ENCODE measurements at places on chromosomes 5 and 9.
A peak's percentile ranks its signal among the peaks of the same experiment; 100 is the strongest.

- DNase-seq: peak; percentile 17
These were observed 24.8 kb upstream of the RLN1 start for GRCh38 chr9:5364294-5365024.

DNA sequence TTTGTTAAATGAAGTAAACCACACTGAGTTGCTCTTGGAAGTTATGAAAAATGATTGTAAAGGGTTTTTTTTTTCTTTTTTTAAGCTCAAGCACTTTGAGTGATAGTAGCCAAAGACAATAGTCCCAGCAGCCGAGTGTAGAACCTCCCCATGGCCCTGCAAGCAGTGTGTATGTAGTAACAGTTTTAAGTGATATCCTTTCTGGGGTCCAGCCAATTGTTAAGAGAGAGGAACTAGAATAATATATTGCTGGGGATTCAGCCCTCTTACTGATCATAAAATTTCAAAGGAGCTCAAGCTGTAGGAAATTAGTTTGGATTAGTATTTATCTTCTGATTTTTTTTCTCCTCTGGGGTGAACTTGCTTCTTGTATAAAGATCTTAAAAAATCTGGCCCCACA is 43.2 kb downstream of the NPR3 start:
- DNase-seq: no peak

GRCh38 chr9:134420281-134420845 is 94.1 kb downstream of the RXRA start:
- DNase-seq: no peak

- DNase-seq: no peak
These were observed 64.9 kb downstream of the GOLPH3 start for GRCh38 chr5:32109236-32109635.

GRCh38 chr9:127878001-127878651 is 651 bp upstream of the AK1 start:
- DNase-seq: no peak

DNA sequence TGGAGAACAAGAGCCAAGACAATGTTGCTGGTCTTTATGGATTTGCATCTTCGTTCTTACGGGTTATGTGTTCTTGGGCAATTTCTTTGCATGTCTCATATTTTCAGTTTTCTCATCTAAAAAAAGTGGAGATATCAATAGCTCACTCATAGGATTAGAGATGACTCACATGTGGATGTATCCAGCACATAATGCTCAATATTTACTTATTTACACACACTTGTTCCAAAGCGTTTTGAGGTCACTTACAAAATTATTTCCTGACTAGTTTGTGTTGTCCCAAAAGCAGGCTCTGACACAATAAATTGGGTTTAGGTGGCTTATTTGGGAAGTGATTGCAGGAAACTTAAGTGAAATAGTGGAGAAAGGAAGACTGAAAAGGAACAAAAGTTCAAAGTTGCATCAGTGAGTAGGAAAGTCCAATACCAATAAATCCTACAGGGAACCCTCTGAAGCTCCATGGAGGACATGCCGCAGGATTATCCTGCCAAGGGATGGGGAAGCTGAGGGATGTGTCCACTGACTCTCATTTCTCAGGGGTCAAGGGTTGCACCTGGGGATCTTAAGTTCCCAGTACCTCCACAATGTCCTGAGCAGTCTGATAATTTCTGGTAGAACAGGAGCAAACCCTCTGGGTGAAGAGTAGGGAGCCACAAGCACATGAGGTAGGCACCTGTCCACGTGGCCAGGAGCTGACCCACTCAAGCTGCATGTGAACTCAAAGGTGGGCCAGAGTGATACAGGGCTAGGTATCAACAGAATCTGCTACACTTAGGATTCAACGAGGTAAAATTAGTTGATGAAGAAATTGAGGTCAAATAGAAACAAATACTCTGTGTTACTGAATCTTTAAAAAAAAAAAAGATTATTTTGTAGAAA is 37.4 kb upstream of the SLC44A1 start:
- DNase-seq: no peak
